ENCODE measurements at places on chromosomes 7 and 10. TPM values are rescaled to one million over a fixed set of nuclear protein-coding genes. Genes with fewer than 3 reads are reported as not detected.

- no peak for DNase-seq
Measured at GRCh38 chr10:34666008-34666704, 148.9 kb downstream of the PARD3 start.

GRCh38 chr7:73885975-73886798 is 25.2 kb downstream of the TMEM270 start:
- DNase-seq = no peak

- no peak for DNase-seq
Measured at GRCh38 chr7:214410-215212, 22.2 kb downstream of the FAM20C start.

DNA sequence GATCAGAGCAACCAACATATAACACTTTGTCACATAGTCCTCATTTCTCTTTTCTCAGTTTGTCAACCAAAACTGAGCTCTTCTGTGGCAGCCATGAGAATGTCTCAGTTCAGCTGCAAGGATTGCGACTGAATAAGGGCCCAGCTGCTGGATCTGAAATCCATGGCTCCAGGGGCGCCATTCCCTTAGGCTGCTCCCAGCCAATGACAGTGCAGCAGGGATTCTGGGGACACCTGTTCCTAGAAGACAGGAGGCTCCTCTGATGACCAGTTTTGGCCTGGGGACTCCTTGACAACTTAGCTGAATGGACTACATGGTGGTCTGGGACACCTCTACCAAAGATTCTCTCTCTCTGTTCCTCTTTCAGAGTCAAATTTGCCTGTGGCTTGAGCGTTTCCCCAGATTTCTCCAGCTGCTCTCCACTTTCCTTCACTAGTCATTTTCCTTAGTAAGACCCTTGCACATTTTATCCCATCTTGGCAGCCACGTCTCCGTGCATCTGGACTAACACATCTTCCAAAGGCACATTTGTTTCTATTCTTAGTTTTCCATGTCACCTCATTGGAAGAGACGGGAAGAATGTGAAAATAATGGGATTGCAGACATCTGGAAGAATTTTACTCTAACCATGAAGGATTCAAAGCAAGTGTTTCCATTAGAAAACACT is 28.1 kb upstream of the KIF5B start:
- DNase-seq = no peak

The NUTM2E gene
- total RNA-seq = 0.67 TPM

The CARD11 gene
- total RNA-seq = 160 TPM

DNA sequence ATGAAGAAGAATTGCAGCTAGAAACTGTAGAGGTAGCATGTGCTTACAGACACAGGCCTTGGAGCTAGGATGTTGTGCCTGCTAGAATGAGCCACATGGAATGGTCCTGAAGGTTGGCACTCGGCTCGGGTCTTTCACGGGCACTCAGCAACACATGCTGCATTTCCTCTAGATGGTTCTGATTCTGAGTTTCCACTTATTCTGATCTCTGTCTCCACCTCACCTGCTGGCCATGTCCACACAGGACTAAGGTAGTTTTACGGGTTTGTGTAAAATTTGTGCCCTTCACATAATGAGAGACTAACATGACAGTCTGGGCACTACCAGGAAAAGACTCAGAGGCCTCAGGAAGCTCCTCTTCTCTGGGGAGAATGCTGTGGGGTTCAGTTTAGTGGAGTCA is 444.8 kb upstream of the MKI67 start:
- DNase-seq = no peak

- DNase-seq = no peak
Measured at GRCh38 chr10:61793760-61794703, 107.5 kb upstream of the ARID5B start.

DNA sequence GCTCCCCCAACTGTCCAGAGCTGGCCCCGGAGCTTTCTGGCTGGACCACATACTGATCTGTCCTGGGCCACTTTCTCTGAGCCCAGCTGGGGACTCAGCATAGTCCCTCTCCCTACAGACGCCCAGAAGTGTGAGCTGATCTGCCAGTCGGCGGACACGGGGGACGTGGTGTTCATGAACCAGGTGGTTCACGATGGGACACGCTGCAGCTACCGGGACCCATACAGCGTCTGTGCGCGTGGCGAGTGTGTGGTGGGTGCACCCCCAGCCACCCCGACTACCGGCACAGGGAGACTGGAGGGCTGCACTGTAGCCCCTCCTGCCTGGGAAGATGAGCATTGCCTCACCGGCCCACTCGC is 41.8 kb downstream of the TBATA start:
- no peak for DNase-seq

The PDLIM1 gene
- 17.4 TPM for total RNA-seq

The ADRB1 gene
- total RNA-seq = not detected

GRCh38 chr7:105611856-105612775 is 30.8 kb upstream of the EFCAB10 start:
- DNase-seq = no peak

The ADCYAP1R1 gene
- total RNA-seq = not detected

The EPDR1 gene
- 0.54 TPM for total RNA-seq

DNA sequence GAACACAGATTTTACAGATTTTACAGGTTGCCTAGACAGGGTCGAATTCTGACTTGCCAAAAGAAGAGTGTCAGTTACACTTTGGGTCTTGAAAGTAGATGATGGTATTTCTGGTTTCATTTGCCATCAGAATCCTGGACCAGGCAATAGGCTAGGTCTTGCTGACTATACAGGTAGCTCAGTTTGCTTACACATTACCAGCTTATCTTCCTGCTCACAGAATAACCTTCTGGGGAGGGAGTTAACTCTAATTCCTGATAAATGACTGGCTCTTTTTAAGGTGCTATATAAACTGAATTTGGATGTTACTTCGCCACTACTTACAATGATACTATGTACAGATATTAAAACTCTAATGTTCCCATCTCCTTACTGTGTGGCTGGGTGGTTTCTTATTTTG is 39.8 kb downstream of the GBF1 start:
- no peak for DNase-seq

The ANKRD30A gene
- not detected for total RNA-seq

DNA sequence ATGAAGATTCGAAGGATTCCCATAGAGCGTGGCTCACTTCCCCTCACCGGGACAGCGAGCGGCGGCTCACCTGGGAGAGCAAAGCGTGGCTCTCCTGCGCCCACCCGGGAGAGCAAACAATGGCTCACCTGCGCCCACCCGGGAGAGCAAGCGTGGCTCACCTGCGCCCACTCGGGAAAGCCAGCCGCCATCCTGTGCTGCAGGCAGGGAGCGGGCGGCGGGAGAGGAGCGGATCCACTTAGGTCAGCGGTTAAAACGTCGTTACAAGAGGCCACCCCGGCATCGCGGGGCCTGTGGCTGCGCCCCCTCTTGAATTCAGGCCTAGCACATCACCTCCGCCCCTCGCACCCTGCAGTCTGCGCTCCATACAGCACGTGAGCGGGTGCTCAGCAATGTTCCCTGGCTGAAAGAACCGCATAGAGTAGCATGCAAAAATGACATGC is 461 bp upstream of the FIGNL1 start:
- DNase-seq = peak; percentile 15

DNA sequence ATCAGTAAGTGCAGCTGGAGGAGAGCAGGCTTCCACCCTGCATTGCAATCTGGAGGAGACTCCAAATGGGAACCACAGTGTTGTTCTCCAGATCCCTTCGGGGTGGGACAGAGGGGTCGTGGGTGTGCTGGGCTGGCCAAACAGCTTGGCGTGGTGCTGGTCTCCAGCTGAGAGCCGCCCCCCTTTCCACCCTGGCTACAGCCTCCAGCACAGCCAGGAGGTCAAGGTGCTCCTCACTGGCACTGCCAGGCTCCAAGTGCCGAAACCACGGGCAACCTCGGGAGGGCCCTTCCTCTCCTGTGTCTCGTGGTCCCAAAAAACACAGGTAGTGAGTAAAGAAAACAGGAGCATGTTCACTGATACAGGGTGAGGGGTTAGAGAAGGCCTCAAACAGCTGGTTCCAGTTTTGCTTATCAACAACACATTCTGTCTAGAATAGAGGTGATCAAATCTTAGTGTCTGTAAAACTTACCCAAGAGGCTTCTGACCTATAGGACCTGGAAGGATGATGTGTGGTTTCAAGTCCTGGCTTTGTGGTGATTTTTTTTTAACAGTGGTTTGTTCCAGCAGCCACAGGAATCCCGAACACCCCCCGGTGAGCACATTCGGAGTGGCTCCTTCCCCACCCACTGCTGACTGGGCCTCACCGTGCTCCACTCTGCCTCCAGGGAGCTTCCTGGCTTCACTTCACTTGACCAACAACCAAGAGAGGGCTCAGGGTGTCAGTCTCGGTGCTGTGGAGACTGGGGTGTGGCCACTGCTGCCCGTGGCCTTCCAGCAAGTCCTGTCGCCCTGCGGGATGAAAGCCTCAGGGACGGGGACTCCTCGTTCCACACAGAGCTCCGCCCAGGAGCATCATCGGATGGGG is 31.2 kb upstream of the EN2 start:
- no peak for DNase-seq

DNA sequence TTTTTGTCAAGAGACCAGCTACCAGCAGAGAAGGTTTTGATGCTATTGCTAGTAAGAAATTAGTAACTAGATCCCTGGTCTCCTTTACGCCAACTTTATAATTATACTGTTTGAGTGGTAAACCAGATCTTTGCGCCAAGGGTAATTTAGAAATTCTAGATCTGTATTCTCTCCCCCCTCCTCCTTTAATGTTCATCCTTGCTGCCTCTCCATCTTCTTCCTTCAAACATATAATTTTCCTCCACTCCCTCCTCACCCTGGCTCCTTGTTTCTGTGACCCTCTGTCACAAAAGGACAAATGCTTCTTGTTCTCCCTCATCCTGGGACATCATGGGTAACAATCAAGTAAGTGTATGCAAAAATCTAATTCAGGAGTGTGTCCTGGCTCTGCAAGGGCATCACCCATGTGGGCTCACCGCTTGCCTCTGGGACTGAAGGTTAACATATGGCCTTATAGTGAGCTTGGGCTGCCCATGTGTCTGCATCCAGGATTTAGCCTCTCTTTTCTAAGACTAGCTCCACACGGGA is 121.2 kb downstream of the BAMBI start:
- DNase-seq = no peak

DNA sequence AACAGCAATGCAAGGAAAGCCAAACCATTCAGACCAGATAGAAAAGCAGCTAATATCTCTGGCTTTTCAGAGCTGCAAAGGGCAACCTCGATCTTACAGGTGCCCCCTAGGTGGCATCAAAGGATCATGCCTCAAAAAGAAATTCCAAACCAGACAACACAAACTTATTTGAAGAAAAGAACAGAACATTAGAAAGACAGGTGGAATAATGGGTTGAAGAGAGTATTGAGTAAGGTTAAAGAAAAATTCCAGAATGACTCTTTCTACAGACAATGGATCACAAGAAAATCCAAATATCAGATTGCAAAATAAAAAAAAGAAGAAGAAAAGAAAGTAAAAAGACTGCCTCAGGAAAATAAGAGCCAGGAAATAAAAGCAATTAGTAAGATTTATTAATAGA is 213.7 kb downstream of the ELMO1 start:
- DNase-seq = peak; percentile 25

- no peak for DNase-seq
Measured at GRCh38 chr7:38889872-38890432, 19.0 kb downstream of the VPS41 start.

GRCh38 chr7:47556511-47557180 is 25.3 kb downstream of the TNS3 start:
- DNase-seq = no peak

The TAS2R3 gene
- 1.8 TPM for total RNA-seq

The CFAP70 gene
- total RNA-seq = 0.57 TPM

The CTBP2 gene
- total RNA-seq = 0.40 TPM

The THSD7A gene
- total RNA-seq = not detected

The ADAM8 gene
- 123 TPM for total RNA-seq

DNA sequence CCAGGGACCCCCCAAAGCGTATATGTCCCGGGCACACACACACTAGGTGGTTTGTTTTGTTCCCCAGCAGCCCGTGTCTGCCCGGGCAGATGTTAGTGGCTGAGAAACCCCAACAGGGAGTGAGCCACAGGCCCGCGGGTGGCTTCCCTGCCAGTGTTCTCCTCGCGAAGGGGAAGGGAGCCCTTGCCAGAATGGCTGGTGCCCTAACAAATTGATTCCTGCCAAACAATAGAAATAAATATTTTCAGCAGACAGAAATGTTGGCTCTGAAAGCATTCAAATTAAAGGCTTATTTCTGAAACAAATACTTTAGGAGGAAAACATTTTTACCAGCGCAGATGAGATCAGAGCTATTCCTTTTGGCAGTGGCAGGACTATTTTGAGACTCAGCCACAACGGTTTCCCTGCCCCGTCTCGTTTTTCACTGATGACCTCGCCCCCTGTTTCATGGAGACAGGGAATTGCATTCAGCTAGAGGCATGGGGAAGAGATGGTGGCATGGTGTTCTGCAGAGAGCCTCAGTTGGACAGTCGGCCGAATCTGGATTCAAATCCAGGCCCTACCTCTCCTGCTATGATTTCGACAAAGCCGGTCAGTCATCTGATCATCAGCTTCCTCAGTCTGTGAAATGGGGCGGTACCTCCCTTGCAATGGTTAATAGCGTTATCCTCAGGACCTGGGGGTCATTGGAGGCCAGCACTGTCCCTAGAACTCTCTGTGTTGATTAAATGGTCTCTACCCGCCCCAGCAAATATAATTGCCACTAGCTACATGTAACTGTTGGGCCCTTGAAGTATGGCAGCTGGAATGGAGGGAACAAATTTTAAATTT is 84.5 kb downstream of the CUX1 start:
- DNase-seq = no peak

The LIPK gene
- total RNA-seq = not detected

DNA sequence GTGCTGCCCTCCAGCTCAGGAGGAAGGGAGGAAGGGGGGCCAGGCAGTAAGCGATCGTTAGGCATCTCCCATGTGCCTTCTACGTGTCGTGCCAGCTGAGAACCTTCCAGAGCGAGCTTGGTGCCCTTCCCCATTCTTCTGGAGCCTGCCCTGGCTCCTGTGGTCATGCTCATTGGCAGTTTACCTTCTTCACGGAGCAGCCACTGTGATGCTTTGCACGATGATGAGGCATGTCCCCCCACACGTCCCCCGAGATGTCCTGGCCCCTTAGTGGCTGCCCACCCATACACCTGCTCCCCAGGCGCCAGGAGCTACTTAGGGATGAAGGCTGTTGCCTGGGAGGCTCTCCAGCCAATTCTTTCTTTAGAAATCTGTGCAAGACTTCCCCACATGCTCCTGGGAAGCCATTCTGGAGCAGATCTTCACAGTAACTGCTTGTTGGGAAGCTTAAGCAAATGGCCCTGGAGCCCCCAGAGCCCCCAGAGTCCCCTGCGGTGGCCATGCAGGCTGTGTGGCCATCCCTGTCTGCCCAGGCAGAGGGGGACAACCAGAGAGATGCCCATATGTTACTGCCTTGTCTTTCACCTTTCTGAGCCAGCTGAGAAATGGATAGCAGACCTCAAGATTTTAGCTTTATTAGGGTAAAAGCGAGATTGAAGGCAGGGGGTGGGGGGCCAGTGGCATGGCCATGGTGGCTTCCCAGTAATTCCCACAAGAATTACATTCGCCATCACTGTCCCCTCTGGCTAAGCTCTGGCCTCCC is 199.0 kb downstream of the EBF3 start:
- no peak for DNase-seq

The LMOD2 gene
- total RNA-seq = not detected
